ENCODE measurements at places on chromosomes 1 and 21.

DNA sequence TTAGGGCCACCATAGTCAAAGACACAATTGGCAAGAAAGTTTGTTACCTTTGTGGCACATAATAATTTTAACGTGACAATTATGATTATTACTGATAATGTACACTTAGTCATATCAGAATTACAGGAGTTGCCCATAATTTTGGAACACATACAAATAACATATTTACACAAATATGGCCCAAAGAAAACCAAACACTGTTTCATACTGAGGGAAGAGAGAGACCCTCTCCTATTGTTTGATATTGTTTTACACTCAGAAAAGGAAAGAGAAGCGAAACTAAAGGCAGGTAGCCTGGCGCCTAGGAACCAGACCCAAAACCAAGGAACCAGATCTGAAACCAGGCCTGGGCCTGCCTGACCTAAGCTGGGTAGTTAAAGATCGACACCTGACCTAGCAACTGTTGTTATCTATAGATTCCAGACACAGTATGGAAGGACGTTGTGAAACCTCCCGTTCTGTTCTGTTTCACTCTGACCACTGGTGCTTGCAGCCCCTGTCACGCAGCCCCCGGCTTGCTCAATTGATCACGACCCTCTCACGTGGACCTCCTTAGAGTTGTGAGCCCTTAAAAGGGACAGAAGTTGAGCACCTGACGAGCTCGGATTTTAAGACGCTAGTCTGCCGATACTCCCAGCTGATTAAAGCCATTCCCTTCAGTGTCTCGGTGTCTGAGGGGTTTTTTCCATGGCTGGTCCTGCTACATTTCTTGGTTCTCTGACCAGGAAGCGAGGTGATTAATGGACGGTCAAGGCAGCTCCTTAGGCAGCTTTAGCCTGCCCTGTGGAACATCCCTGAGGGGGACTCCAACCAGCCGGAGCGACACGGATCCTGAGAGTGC is 27.9 kb downstream of the C1orf115 start:
- no peak for DNase-seq

DNA sequence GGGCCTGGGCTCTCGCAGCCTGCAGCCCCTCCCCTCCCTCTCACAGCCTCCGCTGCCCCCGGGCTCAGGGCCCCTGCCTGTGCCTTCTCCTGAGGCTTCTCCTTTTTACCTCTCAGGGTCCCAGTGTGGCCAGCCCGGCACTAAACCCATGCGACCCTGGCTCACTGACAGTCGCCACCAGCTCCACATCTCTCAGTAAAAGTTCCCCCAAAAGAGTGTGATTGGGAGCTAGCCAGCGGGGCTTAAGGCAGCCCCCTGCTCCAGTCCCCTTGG is 26.6 kb downstream of the PDE9A start:
- no peak for DNase-seq

DNA sequence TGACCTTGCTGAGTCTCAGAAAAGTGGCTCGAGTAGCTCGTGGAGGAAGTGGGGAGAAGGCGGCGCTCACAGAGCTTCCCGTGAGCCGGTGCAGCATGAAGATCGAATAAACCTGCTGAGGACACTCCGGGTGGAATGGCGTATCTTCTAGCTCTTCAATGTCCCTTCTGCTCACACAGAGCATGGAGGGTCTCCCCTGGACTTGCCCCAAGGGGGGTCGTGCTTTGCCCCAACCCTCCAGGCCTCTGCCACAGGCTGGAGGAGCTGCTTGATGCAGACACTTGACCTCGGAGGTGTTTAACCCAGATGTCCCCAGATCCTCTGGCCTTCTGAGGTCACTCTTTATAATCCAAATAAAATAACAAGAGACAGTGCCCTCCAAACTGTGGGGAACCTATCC is 2.2 kb upstream of the KRTAP10-12 start:
- no peak for DNase-seq

DNA sequence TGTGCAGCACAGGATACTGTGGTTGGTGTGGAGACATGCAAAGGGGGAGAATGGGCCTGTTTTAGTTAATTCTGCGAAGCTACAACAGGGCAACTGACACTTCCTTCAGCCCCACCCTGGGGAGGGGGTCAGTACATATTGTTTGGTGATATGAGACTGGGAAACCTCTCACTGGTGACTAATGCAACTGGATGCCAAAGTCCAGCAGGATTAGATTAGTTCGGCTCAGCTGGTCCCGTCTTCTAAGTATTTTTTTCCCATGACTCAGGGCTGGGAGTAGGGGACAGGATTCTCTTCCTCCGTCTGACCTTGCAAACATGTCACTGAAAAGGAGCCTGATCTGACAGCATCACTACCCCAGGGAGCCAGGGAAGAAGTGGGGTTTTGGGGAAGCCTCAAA is 43.0 kb downstream of the PLXNA2 start:
- peak; percentile 96 for DNase-seq

DNA sequence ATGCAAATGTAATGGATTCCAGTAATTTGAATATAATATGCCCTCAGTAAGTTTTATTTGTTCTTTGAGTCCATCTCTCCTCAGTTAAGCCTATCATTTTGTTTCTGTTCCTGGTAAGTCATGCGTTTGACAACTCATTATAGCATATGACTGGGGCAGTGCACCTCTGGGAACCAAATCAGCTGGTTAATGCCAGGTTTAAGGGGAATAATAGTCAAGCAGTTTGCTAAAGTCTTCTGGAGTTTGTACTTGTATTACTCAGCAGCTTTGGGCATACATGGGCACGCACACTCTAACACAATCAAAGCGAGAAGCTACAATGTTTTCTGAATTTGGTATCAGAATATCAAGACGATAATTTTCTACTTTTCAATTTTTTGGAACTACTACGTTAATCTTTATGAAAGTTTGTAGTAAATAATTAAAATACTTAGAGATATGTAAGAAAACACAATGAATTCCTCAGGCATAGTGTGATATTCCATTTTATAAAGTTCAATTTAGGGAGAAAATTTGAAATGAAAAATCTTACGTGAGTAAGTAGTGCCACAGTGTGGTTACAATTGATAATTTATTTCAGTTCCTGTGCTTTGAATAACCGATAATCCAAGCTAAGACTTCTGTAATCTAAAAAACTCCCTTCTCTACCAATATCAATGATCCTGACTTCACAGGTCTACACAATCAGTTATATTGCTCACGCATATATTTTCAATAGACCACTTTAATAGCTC is 43.8 kb upstream of the KCTD3 start:
- DNase-seq = peak; percentile 25

DNA sequence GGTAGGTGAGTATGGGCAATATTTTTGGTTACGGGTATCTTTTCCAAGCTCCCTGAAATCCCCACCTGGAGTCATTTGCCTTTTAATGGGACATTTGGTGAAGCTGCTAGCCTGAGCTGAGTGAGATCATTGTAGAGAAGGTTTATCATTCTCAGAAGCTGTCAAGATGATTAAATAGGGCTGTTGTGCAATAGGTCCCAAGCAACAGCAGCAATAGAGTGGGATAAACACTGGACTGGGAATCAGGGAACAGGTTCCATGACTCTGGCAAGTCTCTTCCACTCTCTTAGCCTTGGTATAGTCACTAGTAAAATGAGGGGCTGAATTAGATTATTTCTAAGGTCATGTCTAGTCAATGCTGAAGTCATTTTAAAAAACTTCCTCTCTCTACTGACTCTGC is 30.3 kb upstream of the FAM78B start:
- DNase-seq = no peak

DNA sequence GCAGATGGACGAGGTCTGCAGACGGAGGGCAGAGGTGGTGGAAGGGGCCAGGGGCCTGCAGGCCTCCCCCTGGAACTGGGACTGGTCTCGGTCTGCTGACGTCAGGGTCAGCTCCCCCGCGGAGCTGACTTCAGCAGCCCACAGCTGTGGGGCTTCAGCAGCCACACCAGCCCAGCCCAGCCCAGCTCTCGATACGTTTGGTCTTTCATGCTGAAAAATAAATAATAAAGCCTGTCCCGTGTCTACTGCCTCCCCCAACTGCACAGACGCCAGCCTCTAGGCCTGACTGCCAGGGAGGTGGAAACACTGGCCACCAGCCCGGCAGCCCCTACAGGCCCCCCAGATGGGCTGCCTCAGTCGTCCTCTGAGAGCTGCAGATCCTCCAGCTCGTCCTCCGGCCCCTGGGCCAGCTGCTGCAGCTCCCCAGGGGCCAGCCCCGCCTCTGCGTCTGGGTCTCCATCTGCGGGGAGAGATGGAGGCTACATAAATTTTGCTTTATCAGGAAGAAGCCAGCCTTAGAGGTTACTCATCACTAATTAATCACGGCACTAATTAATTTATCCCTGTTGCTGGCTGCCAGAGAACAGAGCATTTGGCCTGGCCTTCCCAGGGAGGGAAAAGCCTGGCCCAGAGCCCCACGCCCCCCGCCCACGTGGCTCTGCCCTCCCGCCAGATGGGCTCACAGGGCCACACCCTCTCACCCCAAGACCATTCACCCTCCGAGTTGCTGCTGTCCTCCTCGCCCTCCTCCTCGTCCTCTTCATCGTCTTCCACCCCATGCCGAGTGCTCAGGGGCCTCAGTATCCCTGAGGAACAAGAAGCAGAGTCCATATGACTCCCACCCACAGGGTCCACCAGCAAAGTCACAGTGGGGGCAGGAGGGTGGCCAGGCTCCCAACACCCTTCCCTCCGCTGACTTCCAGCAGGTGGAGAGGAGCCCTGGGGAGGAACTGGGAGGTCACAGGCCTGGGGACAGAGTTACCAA is 14.4 kb downstream of the NOC2L start:
- peak; percentile 88 for DNase-seq

DNA sequence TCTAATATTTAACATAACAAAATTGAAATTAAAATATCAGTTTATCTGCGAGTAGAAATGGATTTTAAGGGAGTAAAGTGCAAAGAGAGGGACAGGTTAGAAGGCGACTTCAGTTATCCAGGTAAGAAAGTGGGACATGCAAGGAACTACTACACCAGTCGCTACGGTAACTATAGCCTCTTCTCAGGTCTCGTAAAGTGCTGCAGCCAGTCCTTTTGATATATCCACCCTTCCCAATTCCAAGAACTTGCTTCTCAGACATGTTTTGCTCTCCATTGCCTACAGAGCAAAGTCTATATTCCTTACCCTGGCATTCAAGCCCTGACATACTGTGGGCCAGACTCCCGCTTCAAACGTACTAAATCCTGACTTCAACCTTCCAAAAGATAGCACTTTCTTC is 2.5 kb downstream of the COA7 start:
- DNase-seq = no peak

DNA sequence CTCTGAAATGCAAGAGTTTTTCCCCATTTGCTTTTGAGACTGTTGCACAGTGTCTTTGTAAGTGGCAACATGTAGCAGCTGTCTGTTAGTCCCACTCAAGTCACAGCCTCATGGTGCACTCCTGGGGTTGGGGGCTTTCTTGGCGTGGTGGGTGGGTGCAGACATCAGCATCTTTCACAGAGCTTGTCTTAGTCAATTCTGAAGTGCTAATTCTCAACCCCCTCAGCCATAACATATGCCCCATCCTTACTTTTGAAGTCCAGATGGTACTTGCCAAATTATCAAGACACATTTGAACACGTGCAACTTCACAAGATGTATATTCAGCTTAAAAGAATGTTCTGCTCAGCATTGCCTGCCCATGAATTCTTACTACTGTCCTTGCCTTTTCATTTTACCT is 87.1 kb downstream of the VCAM1 start:
- DNase-seq = no peak

DNA sequence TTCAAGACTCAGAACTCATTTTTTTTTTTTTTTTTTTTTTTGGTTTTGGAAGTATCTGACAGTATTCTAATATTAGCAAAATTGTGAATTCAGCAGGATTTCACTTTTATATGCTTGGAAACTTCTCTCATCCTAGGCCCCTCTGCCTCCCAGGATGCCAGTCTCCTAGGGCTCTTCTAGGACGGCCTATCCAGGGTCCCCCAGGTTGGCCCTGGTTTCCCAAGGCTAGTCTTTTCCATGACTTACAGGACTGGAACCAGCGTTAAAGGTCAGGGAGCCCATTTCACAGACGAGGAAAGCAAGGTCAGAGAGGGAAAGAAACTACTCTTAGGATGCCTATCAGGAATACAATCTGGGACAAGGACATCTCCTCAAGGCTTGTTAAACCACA is 412.5 kb downstream of the PTPRU start:
- no peak for DNase-seq

DNA sequence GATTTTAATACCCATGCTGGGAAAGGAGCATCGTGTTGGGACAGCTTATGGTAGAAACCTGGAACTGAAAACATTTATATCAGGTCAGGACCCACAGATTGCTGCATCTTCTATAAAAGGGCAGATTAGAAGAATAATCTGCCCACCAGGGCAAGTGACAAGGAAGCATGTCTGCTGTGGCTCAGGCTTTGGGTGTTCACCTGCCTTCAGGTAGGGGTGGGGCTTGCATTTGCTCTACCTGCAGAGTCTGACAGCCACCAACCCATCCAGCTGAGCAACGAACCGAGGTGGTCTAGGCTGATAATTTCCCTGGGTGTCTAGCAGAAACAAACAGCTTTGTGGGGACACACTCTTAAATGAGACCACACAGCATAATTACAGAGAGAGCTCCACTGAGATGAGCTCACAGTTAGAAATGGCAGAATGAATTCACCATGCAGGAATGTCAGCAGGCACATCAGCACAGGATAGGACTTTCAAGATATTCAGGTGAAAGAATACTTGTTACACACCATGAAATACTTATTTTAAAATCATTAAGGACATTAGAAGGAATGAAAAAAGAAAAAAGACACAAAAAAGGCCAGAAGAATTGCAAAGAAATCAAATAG is 36.1 kb upstream of the B3GALT5 start:
- no peak for DNase-seq

DNA sequence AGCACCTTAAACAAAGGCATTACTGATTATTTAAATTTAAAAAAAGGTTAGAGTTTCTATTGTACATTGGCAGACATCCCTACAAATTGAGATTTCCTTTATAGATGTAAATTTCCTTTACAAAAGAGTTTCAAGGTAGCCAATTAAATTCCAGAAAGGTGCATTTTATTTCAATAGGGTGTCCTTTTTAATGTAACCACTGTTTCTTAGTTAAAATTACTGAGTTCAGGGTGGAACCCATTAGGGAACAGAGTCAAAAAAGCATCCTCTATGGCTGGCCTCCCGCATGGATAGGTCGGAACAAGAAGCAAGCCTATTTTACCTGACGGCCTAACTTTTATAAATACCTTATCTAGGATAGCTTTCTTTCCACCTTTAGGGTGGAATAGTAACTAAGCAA is 24.4 kb downstream of the TCP10L start:
- no peak for DNase-seq

- no peak for DNase-seq
These were observed 56.9 kb downstream of the ENAH start for GRCh38 chr1:225595974-225596551.

DNA sequence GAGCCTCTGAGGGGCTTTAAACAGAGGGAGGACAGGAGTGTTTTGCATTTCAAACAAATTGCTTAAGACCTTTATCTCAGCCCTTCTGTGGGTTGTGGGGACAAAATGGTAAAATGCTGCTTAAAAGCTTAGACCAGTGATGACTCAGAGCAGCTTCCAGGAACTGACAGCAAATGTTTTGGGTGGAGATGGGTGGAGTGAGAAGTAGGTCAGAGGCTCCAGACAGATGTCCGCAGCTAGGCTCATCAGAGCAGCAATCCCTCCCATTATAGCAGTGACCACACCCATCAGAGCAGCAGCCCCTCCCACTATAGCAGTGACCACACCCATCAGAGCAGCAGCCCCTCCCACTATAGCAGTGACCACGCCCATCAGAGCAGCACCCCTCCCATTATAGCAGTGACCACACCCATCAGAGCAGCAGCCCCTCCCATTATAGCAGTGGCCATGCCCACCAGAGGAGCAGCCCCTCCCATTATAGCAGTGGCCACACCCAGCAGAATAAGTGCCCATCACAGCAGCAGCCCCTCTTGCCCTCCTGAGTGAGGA is 532.2 kb downstream of the MATN1 start:
- DNase-seq = peak; percentile 0

- DNase-seq = no peak
These were observed 981.7 kb downstream of the TTLL7 start for GRCh38 chr1:83017276-83017675.
